ENCODE measurements at places on chromosomes 3 and 15.

- no peak for DNase-seq
These were observed 293.6 kb upstream of the MDFIC2 start for GRCh38 chr3:70606018-70606417.

DNA sequence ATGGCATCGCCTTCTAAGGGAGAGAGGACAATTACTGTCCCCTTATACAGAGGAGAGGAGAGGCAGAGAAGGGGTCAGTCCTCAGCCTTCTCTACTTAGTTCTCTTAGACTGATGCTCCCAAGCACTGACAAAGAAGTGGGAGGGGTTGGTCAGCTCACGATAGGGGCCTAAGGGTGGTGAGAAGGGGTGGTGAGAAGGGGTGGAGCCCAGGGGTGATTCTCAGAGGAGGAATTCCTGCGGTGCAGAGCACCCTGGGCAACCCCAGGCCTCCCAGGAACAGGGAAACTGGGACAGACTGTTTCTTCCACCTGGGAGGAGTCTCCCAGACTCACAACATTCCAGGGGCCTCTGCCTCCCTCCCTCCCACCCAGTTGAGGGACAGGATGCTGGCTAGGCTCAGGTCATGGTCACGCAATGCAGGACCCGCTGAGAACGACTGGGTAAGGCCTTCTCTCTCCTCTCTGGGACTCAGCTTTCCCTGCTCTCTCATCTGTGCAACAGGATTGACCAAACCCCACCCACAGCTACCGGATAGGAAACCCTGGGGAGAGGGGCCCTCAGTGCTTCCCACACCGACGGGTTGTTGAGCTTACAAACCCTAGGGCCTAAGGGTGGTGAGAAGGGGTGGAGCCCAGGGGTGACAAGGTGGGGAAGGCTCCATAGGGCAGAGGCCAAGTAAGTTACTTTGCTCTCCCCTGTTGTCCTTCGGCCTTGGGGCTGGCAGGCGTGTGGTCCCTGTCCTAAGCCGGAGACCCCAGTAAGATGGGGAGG, 1.5 kb downstream of the TPRA1 start:
- no peak for DNase-seq

DNA sequence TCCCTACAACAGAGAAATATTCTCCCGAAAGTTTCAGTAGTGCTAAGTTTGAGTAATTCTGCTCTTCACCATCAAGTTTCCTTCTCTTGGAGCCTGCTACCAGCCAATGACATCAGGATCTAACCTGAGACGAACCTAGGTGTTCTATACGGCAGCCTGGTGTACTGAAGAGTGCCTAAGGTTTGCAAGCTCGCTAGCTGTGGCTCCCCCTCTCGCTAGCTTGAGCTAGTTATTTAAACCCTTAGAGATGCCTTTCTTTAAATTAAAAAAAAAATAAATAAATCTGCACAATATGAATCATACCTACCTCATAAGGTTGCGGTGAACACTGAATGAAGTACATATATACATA, 1.4 kb upstream of the COL8A1 start:
- DNase-seq: no peak

- DNase-seq: no peak
These were observed 261.6 kb upstream of the LMCD1 start for GRCh38 chr3:8239718-8240695.

Data from activated CD8-positive, alpha-beta memory T cell treated with anti-CD3 and anti-CD28 coated beads for 1 hour (primary cell).